Stimulated activated CD8-positive, alpha-beta memory T cell treated with anti-CD3 and anti-CD28 coated beads, Interleukin-4, amount 100 ng/mL, for 48 hours (primary cell): ENCODE measurements at places on chromosomes 1 and 21.

DNA sequence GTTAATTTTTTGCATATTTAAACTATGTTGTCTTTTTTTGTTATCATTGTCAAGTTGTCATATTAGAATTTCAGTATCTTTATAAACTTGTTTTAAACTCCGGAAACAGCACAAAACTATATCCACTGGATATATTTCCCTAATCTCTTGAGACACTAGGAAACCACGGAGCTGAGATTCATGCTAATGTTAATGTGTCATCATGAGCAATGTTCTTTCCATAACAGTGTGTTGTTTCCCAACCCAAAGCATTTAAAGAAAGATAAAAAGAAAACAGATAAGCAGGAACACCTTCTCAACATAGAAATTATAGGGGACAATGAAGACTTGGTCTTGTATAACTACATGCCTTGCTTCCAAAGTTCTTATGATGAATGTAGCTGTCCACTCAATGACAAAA is 626.2 kb upstream of the TMPRSS15 start:
- no peak for DNase-seq

DNA sequence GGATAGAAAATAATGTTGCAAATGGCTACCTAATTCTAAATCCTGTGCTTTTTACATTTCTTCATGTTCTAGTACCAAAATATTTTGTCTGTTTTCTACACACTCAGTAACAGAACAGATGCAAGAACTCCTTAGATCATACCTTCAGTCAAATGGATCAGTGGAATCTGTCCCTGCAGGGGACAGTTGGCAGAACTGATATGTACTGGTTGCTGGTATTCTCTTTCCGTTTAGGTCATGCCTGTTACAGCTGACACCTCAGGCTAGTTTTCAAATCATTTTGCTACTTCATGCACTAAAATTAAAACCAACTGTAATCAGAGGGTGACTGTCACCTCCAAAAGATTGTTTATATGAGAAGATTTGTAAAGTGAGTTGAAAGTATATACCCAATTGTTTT is 109.2 kb downstream of the TNNI3K start:
- no peak for DNase-seq

- no peak for DNase-seq
These were observed 1.0 kb upstream of the FAM89A start for GRCh38 chr1:231040800-231041718.

DNA sequence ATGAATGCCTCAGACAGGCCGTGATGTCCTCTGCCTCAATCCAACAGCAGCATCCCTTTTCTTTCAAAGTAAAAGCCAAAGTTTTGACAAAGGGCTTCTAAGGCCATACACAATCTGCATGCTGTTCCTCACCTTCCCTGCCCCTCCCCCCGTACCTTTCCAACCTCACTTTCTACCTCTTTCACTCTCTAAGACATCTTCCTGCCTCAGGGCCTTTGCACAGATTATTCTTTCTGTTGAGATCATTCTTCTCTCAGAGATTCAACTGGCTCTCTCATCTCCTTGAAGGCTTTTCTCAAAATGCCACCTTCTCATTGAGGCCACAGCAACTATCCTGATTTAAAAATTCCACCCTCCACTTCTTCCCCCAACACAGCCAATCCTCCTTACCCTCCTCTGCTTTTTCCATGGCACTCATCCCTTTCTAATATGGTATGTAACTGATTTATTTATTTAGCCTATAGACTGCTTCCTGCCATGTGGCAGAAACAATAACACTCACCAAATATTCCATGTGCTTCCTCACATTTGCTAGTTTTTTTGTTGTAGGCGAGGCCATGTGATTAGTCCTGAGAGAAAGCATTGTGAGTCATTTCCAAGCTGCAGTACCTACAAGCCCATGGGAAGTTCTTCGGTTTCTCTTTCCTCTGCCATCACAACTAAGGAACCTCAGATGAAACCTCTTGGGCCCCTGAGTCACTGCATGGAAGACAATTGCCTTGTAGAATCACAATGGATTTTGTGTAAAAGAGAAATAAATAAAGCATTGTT is 58.7 kb upstream of the GADD45A start:
- DNase-seq: no peak

DNA sequence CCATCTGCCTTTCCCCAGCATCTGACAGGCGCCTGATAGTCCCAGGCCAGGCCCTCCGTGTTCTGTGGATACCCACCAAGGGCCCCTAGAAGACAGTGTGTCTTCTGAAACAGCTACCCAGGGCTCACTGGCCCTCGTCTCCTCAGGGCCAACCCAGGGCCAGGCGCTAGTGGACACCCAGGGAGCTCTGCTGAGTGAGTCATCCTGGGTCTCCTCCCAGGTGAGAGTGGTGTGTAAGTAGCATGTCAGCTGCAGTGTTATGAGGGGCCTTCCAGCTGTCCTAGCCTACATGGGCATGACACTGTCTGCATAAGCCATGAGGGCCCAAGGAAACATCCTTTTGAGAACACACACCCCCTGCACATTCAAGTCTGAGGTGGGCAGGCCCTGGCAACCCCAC is 36.7 kb downstream of the CHD5 start:
- no peak for DNase-seq

GRCh38 chr1:117231748-117232373 is 21.1 kb upstream of the VTCN1 start:
- DNase-seq: no peak

- no peak for DNase-seq
These were observed 13.3 kb downstream of the PLPPR5 start for GRCh38 chr1:98991127-98992012.

DNA sequence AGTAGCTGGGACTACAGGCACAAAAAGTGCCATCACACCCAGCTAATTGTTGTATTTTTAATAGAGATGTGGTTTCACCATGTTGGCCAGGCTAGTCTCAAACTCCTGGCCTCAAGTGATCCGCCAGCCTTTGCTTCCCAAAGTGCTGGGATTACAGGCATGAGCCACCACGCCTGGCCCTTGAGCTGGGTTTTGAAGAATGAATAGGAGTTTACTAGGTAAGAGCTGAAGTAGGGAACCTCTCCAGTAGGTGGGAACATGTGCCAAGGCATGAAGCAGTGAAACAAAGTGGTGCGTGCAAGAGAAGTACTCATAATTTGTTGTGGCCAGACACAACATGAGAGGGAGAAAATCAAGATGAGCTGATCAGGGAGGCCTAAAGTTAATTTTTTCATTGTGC is 55.8 kb downstream of the MAST2 start:
- DNase-seq: no peak

GRCh38 chr1:210099921-210100320 is 132.7 kb upstream of the SERTAD4 start:
- DNase-seq: no peak

GRCh38 chr1:30904191-30904961 is 4.2 kb downstream of the SDC3 start:
- DNase-seq: no peak

GRCh38 chr1:230065571-230065970 is 1.5 kb upstream of the GALNT2 start:
- no peak for DNase-seq

GRCh38 chr1:99655376-99655775 is 9.5 kb downstream of the PALMD start:
- DNase-seq: no peak
